Breast epithelium (tissue), 4 donors: ENCODE measurements at places on chromosomes 11 and 22.

DNA sequence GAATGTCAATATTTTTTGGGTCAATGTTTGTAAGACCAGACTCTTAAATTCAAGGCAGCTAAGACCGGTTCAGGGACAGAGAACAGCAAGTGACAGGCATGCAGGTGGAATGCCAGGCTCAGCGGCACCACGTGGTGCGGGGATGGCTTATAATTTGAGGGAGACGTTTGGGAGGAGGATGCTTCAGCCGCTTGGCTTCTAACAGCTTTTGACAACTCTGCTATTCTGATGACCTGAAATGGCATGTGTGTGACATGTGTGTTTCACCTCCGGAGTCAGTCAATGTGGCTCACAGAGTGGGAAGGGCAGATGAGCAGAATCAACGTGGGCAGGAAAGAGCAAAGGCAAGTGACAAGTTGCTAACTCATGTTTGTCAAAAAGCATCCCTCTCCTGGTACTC lies 228.3 kb downstream of the KIRREL3 start:
- no peak for DNase-seq

DNA sequence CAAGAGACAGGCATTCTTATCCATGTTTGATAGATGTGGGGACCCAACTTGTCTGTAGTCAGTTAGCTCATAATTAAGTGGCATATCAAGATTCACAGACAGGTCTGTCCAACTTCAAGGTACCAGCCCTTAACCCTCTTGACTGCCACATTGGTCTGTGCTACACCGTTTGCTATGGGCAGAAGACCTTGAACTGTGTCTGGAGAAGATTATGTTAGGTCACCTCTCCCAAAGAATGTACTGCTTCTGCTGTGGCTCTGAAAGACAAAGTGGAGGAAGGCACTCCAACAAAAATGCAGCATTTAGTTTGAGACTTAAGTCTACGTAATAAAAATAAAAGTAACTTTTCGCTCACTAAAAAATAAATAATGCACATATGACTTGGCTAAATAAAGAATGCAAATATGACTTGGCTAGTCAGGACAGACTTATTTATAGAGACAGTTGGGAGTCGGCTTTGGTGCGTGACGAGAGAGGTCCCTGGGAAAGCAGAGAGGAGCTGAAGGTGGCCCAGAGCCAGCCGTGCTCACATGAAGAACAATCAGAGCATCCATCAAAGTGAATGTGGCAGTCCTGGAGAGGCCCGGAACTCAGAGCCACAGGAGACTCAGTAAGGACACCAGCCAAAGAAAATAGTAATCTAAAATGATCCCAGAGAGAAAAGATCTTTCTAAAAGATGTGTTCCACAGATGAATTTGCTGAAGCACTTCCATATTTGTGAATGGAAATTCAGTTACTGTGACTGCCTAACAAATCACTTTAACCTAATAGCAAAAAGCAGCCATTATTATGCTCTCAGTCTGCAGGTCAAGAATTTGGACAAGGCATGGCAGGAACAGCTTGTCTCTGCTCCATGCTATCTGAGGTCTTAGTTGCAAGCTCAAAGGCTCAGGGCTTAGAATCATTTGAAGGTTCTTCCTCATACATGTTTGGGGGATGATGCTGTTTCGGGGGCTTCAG lies 35.0 kb downstream of the CWC15 start:
- peak; percentile 32 for DNase-seq

DNA sequence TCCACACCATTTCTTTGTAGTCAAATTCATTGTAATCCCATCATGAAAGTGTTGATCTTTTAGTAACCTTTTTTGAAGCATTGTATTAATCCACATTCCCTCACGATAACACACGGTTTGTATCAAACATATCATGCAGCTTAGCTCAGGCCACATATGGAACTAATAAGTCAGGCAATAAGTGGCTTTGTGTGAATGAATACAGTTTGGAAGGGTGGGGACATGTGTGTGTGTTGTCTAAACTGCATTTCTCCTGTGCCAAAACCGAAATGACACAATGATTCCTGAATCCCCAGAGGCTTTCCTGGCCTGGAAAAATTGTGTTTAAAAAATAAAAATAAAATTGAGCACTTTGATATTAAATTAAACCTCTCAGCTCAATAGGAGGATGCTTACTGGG lies 98.3 kb downstream of the WNT11 start:
- DNase-seq: no peak

DNA sequence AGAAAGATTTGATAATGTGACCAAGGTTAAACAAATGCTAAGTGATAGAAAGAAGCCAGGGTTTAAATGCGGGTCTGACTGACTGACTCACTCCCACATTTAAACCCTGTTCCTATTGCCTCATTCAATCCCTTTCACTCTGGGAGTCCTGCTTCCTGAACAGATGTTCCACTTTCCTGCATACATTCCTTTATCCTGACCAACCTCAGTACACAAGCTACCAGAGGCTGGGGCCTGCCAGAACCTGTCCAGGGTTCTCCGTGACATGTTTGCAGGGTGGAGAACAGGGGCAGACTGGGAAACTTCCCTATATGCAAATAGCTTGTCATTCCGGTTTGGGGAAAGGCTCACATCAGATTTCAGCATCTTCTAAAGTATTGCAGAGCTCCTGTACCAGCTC lies 3.0 kb upstream of the ANKK1 start:
- DNase-seq: peak; percentile 93

DNA sequence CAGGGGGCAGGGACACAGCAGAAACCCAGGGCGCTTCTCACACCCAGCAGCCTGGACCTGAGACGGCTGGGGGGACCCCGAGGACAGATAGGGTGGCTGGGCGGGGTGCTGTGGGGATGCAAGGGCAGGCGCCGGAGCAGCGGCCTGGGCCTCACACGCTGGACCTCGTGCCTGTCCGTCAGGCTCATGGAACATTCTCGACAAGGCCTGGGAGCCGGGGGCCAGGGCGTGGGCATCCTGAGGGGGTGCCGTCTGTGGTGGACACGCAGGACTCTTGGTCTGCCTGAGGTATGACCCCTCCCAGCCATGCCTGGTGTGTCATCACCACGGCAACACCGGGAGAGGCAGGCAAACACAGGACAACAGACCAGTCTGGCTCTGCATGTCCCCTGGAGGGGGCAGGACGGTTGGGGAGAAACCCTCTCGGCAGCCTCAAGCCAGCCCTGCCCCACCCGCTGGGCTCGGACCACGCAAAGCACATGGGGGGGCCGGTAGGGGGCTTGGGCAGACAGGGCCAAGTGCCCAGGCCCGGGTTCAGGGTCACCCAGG lies 21.4 kb downstream of the MRPL23 start:
- DNase-seq: no peak

- DNase-seq: no peak
Observed at GRCh38 chr11:134532921-134533421, 120.9 kb upstream of the B3GAT1 start.

GRCh38 chr22:26588729-26589366 lies 1.1 kb downstream of the TPST2 start:
- DNase-seq: no peak

DNA sequence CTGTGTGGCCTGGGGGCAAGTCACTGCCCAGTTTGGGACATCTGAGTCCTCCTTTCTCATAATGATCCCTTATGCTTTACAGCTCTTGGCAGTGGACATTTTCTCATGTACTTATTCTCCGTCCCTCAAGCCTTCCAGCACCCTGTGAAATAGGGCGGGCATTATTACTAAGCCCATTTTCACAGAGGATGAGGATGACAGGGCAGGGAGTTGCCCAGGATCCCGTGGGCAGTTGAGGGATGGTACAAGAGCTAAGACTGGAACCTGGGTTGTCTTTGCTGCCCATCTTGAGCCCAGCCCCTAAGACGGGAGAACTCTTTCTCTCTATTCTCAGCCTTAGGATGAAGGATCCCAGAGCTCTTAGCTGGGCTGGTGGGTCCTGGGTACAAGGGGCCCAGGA lies 11.2 kb downstream of the CD82 start:
- DNase-seq: no peak
